ENCODE measurements at places on chromosomes 5 and 9.
A peak's percentile ranks its signal among the peaks of the same experiment; 100 is the strongest.

DNA sequence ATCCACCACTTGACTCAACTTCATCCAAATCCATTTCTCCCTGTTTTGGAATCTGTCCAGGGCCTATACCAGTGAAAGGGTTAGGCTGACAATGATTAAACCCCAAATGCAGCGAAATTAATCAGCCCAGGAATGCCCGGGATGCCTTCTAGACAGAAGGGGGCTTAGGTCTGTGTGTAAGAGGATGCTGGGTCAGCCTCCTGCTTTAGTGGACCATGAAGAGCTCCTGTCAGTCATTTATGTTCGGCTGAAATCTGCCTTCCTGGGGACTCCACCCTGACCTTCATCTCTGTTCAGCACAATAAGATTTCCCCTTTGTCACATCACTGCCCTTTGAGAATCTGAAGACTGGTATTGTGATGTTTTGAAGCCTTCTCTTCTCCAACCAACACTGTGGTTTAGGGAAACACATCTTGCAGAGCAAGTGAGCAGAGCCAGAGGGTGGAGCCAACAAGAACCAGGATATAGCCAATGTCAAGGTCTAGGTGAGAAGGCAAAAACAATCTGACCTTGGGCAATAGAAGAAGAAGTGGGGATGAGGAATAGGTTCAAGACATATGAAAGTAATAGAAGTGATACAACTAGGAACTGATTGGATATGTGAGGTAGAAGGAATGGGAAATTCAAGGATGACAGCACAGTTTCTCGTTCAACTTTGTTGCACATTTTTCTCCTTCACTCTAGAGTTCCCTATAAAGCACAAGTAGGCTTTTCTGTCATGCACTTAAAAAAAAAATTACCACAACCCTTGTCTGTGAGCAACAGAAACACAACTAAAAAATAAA lies 234.4 kb downstream of the ARHGAP26 start:
- DNase-seq: no peak

DNA sequence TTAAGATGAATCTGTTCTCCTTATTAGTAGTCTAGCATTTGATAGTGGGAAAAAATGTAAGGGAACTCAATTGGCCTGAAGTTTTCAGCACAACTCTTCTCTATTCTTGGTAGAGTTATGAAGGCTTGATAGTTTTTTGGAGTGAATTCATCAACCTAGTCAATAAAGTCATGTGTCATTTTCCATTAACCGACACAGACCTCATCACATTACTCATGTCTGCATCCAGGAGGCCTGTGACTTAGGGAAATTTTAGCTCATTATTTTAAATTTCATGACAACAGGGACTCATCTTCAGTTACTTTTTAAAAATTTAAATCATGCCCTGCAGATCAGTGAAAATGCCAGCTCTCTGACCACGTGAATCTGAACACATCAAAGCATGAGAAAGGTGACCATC lies 63.3 kb downstream of the ADAMTS16 start:
- DNase-seq: no peak

GRCh38 chr9:136728080-136728547 lies 14.6 kb downstream of the LCN10 start:
- DNase-seq: peak; percentile 32

GRCh38 chr5:76816110-76816831 lies 2.6 kb upstream of the F2RL1 start:
- DNase-seq: no peak

GRCh38 chr9:88387036-88387551 lies 1.1 kb upstream of the SPIN1 start:
- DNase-seq: no peak

DNA sequence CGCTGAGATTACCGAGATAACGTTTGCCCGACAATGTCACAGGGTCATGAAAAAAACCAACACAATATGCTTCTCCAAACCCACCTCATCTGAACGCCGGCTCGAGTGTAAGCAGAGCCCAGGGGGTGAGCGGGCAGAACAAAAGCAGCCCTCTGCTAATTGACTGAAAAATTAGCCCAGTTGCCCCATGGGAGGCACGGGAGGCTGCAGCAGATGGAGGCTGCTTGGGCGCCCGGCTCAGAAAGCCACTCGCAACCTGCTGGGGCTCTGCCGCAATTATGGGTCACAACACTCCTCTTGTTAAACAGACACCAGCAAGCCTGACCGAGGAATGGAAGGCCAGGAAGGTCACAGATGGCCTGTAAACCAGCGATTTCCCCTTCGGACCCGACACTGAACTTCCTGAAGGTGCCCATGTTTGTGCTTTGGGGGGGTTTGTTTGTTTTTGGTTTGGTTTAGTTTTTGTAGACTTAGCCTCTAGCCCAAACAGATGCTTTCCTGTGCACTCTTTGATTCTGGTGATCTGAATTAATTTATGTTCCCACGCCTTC lies 104.6 kb upstream of the IRX1 start:
- DNase-seq: no peak

DNA sequence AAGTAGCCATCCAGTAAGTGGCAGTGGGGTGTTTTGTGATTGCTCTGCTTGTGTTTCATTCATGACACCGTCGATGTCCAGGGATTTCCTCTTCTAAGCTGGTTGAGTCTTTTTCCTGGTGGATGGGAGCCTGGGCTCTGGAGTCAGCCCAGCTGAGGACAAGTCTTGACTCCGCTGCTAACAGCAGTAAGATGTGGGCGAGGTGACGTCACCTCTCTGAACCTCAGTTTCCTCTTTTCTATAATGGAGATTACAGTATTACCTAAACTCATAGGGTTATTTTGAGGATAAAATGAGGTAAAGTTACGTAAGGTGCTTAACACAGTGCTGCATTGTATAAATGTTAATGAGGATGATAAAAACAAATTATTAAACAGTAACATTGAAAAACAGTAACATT lies 21.3 kb downstream of the FGF1 start:
- no peak for DNase-seq
